ENCODE measurements at places on chromosomes 2 and 18.

DNA sequence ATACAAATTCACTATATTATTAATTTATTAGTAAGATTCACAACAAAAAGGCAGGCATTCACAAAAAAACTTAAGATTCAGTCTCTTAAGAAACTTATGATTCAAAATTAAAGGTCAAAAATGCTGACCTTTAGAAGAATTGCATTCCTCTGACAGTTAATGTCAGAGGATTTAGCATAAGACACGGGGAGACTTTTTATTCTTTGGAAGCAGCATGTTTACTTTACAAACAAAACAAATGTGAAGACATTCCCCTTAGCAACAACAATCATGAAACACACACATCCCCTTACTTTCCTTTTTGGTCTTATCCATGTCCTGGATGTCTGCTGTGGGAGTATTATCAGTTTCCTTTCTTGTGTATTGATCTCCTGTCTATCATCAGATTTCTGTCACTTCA is 117.1 kb downstream of the RAD51AP2 start:
- DNase-seq: peak; percentile 14

DNA sequence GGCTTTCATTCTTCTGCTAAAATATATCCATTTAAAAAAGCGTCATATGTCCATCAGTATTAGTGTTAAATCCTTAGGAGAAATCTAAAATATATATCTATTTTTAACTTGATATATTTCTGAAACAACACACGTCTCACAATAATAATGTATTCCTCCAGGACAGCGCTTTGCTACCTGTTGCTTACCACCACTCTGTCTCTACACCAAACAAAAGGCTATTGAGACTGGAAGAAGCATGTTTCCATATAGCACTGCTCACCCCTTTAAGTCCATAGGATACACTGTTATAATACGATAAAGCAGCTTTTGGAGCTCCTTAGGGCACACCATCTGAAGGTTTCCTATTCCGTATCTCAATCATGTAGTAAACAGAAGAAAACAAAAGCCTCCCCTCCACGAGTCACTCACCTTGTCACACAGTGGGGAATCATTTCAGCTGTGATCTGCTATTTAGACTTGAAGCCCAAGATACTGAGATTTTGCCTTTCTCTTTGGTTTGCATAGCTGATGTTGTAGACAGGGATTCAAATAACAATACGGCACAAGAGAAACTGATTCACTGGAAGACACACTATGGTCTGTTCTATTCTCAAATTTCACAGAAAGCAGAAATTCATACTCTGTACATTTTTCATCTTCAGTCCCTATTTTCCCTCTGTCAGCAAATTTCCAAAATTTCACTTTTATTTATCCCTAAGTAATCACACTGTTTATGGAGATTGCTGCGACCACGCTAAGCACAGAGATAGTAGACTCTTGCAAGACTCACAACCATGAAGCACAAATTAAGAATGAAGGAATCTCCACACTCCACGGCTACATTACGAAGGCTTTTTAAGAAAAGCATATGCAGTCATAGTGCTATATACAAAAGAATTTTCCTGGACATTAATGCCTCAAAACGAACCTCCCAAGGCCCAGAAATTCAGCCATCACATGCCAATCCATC is 187.1 kb downstream of the TCF4 start:
- DNase-seq: peak; percentile 24

- DNase-seq: no peak
These were observed 306.0 kb upstream of the CELF4 start for GRCh38 chr18:37871561-37871960.

GRCh38 chr18:45978084-45978483 is 11.0 kb upstream of the EPG5 start:
- no peak for DNase-seq

GRCh38 chr2:153551698-153552097 is 73.1 kb upstream of the RPRM start:
- no peak for DNase-seq

DNA sequence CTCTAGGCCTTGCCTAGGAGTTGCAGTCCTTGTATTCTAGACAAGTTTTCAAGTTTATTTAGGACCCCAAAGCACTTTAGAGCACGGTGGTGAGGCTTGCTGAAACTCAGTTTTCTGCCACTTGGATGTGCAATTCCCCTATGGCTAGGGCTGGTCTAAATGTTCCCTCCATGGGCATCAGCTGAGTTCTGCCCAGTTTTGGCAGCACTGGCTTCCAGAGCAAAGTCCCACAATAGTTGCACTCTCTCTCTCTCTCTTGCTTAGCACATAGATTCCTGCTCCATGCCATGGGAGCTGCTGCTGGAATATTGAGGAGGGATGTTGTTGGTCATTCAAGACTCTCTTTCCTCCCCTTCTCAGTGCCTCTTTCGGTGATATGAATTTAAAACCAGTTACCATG is 760.2 kb upstream of the SLC39A10 start:
- DNase-seq: no peak

GRCh38 chr18:69885841-69886531 is 61.7 kb downstream of the CD226 start:
- no peak for DNase-seq

GRCh38 chr2:129444751-129445150 is 534.7 kb upstream of the RAB6C start:
- no peak for DNase-seq

- no peak for DNase-seq
These were observed 153.0 kb upstream of the ITGA4 start for GRCh38 chr2:181304011-181304844.

DNA sequence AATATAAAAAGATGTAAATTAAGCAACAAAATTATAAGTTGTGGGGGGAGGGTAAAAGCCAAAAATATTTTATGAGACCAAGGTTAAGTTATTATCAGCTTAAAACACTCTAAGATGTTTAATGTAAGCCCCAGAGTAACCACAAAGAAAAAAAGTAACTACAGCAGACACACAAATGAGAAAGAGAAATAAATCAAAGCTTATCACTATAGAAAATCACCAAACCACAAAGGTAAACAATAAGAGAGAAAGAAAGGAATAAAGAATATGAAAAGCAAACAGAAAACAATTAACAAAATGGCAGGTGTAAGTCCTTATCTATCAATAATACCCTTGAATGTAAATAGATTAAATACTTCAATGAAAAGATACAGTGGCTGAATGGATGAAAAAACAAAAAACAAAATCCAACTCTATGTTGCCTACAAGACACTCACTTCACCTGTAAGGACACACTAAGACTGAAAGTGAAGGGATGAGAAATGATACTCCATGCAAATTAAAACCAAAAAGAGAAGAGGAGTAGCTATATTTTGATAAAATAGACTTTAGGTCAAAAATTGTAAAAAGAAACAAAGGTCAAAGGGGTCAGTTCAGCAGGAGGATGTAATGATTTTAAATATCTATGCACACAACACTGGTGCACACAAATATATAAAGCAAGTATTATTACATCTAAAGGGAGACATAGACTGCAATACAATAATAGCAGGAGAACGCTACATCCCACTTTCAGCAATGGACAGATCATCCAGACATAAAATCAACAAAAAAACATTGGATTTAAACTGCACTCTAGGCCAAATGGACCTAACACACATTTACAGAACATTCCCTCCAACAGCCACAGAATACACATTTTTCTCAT is 80.7 kb downstream of the PTPN2 start:
- DNase-seq: no peak

DNA sequence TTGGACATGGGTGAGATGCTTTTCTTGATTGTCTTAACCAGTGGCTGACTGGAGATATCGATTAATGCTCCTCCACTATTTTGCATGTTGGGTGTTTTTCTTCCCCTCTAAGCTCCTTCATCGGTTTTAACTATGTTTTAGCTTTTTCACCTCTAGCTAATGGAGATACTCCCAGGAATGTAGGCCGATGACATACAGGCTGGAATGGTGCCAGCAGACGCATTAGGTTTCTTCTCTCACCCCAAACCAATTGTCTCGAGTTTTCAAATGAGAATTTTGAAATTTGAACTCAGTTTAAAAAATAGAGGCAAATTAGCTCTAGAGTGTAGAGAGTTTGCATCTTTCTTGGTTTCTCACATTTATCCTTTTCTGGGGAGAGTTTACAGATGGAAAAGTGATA is 247.6 kb downstream of the RPRM start:
- DNase-seq: no peak

GRCh38 chr2:119011162-119011909 is 69.3 kb downstream of the MARCO start:
- DNase-seq: peak; percentile 35

DNA sequence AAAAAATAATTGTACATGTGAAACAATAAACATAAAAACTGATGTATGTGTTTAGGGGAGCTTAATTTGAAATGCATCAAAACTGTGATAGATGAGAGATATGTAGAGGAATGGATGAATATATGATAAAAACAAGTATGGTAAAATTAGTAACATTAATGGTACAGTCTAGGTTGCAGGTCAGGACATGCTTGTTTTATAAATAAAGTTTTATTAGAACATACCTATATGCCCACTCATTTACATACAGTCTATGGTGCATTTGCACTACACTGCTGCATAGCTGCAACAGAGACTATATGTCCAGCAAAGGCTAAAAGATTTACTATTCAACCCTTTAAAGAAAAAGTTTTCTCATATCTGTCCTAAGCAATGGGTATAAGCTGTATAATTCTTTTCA is 236.6 kb upstream of the CCDC68 start:
- DNase-seq: no peak

DNA sequence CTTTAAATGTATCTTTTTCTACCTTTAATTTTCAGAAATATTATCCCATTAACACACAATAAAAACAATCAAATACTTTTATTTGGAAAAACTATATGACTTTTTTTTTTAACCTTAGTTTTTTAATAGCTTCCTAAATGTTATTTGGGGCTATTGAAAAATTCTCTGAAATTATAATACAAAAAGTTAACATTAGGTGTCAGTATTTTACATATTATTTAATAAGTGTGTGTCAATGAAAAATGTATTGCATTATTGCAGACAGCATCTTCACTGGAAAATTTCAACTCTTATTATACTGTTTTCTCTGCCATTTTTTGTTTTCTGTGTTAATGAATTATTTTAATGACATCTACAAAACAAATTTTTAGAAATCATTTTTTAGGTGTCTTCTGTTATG is 51.1 kb upstream of the ARHGAP15 start:
- no peak for DNase-seq

DNA sequence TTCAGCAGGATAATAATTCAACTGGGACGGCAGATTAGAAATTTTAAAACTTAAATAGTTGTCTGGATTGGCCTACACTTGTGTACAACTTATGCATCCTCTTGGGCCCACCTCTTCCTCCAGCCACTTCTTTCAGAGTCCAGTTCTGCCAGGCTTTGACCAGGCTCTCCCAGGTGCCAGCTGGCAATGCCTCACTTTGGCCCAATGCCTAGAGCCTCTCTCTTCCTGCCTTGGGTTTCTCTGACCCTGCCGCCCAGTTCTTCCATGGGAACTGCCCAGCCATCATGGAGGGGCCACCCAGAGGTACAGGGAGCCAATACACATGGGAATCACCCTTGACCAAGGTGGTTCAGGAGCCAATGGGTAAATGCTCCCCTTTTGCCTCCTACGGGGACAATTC is 135.5 kb downstream of the IRS1 start:
- no peak for DNase-seq

GRCh38 chr18:72811047-72811446 is 56.7 kb downstream of the NETO1 start:
- DNase-seq: no peak

- DNase-seq: no peak
These were observed 247.8 kb upstream of the CWC22 start for GRCh38 chr2:180254872-180255271.

DNA sequence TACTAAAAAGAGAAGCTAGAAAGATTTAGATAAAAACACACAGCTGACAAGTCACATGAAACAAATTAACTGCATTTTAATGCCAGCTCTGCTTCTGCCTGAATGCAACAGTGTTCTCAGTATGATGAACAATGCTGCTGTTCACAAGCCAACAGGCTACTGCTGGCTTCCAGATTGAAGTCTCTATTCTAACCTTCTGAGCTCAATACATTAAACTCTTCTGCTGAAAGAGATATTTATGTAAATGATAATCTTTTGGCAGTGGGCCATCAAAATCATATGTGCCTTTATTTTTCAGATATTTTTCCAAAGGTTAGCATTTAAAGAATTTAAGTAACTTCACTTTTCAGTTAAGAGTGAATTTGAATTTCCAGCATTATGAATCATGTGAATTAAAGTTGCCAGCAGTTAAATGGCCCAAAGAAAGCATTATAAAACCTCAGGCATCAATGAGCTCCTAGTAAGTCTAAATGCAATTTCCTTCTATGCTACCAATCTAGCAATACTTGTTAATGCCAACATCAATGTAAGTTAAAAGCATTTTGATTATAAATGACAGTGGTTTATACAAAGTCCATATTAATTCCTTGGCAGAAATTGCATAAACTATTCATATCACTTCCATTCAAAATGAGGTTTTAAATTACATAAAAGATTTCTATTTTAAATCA is 72.4 kb downstream of the ID2 start:
- DNase-seq: peak; percentile 56

DNA sequence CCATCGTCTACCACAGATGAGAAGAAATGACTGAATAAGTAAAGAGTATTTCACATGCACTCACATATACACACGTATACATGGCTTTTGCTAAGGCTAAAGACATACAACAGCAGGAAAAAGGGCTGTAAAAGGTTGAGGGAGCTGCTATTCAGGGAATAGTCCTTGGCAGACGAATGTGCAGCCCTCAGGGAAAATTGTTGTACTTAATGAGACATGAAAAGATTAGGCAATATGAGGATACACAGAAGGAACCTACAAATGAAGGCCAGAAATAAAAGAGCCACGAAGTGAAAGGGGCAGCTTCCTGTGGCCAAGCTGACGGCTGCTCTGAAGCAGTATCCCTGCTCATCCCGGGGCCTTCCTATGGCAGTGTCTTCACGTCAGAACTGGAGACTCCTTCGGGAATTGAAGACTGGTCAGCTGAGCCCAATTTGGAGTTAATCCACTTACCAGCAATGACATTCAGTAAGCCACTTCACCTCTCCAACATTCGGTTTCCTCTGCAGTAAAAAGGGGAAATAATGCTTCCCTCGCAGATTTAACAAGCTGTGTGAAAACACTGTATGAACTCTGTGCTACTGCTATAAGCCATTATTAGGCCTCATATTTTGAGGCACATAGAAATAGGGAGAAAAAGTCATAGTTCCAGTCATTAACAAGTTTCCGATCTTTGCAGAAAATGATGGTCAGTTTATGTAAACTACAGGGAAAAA is 221.8 kb downstream of the STK39 start:
- no peak for DNase-seq

DNA sequence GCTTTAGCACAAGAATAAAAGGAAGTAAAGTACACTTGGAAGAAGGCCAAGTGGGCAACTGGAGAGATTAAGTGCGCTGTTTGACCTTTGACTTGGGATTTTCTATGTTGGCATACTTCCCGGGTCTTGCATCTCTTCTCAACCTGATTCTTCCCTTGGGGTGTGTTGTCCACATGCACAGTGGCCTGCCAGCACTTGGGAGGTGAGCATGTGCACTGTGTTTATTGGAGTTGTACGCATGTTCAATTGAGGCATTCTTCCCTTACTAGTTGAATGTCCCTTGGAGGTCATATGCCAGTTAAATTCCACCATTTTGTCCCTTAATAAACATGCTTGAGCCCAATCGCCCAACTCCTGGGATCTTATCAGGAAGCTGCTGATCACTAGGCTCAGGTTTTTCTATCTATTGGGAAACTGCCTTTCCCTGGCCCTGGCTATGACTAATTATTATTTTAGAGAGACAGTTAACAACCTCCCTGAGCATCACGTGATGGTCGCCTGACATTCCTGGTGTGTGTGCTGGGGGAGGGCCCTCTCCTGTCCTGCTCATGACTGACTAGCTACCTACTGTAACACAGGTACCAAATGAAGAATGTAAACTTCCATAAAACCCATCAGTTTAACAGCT is 62.5 kb upstream of the RAPGEF4 start:
- DNase-seq: no peak

GRCh38 chr2:73642338-73643018 is at the start of gene NAT8:
Gene NAT8 (minus strand): TSS chr2:73642422. CDS start chr2:73641628, 794 bp downstream.
- DNase-seq: no peak
